Vagina (tissue), 2 donors: ENCODE measurements at places on chromosomes 13 and 19. TPM values are rescaled to one million over a fixed set of nuclear protein-coding genes. Genes with fewer than 3 reads are reported as not detected.

Gene MYBPC2
- not detected for total RNA-seq

Gene ALOX5AP
- total RNA-seq: 33.6 TPM

Gene ZNF329
- total RNA-seq: 9.6 TPM

Gene LAIR2
- not detected for total RNA-seq

Gene LSM7
- total RNA-seq: 135 TPM
